ENCODE measurements at places on chromosomes 4 and X.
A peak's percentile ranks its signal among the peaks of the same experiment; 100 is the strongest.

- DNase-seq, result no peak
Measured at GRCh38 chrX:40476958-40477357, 103.8 kb upstream of the ATP6AP2 start.

DNA sequence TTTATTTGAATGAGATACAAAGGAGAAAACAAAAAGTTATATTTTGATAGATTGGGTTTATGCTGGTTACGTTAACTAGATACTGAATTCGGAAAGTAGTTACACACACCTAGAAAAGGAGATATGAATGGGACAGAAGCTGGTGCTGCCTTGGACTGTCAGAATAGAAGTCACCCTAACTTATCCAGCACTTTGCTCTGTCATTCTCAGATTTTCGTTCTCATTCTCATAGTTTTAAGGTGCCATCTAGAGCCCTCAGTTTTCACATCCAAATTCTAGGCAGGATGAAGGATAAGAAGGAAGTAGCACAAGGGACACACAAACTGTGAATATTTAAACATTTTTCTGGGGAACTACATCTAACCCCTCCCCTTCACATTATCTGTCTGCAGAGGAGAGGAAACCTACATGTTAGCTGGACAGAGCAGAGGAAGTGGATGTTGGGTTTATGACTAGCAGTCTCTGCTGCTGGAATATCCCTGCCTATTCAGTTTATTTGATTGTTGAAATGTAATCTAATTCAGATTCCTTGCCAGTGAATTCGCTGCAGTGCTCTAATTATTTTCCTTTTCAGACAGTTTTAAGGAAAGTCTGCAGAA is 521.9 kb downstream of the FAT4 start:
- no peak for DNase-seq

DNA sequence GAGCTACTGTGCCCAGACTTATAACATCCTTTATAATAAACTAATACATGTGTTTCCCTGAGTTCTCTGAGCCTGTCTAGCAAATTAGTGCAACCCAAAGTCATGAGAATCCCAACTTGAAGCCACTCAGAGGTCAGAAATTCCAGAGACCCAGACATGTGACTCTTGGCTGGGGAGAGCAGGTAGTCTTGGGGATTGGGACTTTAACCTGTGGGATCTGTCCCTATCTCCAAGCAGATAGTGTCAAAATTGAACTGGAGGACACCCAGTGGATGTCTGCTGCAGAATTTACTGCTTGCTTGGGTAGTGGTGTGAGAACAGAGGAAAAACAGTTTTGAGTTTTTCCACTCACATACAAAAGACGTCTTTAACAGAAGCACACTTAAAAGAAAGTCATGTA is 26.4 kb downstream of the ELOVL6 start:
- DNase-seq, result no peak

DNA sequence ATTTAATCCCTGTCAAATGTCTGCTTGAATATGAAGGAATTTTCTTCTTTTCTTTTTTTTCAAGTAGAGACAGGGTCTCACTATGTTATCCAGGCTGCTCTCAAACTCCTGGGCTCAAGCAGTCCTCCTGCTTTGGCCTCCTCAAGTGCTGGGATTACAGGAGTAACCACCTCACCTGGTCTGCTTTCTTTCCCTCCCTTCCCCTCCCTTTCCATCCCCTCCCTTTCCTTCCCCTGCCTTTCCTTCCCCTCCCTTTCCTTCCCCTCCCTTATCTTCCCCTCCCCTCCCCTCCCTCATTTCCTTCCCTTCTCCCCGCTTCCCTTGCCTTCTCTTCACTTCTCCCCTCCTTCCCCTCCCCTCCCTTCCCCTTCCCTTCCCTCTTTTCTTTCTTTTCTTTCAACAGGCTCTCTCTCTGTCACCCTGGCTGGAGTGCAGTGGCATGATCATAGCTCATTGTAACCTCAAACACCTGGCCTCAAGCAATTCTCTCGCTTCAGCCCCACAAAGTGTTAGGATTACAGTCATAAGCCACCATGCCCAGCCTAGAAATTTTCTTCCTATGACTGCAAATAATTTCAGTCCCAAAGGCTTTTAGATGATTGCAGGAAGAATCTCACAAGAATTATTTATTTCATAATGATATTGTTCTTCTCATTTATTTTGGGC is 168.9 kb downstream of the AASDH start:
- DNase-seq, result no peak

GRCh38 chr4:142141224-142141623 is 504.8 kb downstream of the IL15 start:
- DNase-seq, result no peak

DNA sequence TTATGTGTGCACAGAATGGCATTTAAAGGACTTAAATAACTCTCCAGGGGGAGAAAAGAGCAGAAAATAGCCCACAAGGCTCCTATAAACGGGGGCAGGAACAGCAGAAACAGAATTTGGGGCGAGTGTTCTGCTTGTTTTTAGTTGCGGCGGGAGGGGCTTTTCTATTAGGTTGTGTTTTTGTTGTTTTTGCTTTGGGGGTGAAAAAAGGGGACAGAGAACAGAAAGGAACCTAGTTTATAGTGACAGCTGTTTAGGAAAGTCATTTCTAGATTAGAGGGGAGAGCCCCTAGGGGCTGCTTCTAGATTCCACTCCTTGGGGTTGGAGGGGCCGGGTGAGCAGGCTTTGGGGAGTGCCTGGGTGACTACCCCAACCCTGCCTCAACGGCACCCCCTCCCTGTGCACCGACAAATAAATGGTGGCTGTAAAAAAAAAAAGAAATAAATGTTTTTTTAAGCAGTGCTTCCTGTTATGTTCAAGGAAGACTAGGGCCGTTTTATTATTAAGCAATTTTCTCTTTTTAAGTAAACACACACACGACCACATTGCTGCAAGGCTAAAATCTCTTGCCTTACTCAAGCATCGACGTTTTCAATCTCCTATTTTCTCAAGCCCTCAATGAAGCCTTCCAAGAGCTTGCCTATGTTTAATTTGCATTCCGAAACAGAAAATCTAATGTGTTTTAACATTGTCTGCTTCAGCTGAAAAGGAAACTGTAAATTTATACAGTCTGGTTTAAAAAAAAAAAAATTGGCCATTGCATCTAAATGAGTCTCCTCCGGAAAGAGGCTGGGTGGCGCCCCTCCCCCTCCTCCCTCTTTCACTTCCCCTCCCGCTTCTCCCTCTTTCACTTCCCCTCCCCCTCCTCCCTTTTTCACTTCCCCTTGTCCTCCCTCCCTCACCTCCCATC is 123.3 kb upstream of the TBL1X start:
- peak; percentile 86 for DNase-seq

GRCh38 chrX:3052860-3053259 is 11.6 kb downstream of the ARSF start:
- no peak for DNase-seq

GRCh38 chrX:106932492-106932923 is 12.3 kb downstream of the CLDN2 start:
- no peak for DNase-seq

GRCh38 chr4:81523672-81524327 is 52.1 kb upstream of the RASGEF1B start:
- no peak for DNase-seq

DNA sequence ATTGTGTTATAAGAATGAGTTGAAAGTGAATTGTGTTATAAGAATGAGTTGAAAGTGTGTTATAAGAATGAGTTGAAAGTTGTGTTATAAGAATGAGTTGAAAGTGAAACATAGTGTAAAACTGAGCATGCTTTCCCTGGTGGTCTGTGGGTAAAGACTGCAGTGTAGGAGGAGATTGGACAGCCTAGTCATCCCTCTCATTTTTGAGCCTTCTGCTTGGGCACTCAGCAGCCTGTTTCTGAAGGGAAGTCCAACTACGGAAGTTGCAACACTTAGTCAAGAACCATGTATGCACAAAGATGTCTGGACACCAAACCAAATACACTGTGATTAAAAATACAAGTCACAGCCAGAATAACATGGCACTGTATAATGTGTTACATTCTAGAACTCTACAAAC is 72.6 kb downstream of the ANK2 start:
- peak; percentile 38 for DNase-seq

- no peak for DNase-seq
Measured at GRCh38 chr4:101824500-101824899, 34.0 kb downstream of the BANK1 start.

DNA sequence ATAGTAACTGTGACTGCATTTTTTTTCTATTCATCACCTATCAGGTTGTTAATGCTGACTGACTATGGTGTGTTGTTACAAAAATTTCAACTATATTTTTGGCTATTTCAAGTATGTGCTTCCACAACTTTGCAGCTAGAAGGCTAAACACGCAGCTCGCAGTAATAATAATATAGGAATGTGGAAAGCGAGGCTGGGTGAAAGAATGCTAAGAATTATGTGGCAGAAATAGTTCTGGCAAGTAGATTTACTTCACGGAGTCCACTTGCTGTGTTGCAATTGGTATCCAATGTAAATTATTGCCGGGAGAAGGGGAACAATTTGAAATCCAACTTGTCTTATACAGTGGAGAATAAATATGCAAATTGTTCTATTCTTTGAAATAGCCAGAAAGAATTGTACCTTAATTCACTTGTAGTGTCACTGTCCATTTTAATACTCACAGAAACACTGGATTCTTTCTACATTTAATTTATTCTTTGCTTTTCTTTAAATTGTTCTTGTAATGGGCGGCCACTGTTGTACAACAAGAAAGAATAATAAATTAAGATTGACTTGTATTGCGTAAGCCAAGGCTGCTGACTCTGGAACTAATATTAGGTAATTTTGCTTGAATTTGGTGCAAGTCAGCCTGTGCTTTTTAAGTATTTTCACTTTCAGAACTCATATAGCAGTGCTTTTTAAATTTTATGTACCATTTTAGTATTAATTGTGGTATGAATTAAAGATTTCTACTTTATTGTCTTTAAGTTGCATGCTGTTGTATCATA is 154.9 kb downstream of the FRMPD4 start:
- DNase-seq, result no peak

- DNase-seq, result no peak
Measured at GRCh38 chr4:143148521-143148920, 36.2 kb upstream of the USP38 start.

DNA sequence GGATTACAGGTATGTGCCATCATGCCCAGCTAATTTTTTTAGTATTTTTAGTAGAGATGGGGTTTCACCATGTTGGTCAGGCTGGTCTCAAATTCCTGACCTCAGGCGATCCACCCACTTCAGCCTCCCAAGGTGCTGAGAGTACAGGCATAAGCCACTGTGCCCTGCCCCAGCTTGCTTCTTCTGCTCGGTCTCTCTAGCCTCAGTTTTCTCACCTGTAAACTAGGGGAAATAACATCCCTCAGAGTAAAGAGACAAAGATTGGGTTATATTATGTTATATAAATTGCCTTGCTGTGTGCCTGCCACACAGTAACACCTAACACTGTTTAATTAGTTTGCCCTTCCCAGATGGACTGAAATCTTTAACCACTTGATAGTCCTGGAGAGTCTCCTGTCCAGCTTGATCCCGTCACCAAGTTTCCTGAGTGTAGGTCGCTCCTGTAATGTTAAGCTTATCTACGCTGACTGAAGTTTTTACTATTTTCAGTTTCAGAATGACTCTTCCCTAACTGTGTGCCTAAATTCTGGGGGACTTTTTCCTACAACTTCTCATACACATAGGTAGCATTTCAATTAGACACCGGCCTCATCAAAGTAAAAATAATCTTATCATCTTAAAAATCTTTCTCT is 412.7 kb upstream of the TENM3 start:
- DNase-seq, result no peak

DNA sequence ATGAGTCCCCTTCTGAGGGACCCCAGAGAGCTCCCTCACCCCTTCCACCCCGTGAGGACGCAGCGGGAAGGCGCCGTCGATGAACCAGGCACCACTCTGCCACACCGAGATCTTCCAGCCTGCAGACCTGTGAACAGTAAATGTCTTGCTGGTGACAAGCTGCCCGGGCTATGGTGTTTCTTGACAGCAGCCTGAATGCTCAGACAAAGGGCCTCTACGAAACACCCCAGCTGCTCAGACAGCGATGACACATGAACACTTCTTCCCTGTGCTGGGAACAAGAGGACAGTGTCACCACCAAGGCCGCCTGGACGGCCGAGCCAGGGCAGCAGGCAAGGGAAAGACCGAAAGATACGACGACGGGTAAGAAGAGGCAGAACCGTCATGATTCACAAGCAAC is 30.6 kb upstream of the GTPBP6 start:
- DNase-seq, result no peak

DNA sequence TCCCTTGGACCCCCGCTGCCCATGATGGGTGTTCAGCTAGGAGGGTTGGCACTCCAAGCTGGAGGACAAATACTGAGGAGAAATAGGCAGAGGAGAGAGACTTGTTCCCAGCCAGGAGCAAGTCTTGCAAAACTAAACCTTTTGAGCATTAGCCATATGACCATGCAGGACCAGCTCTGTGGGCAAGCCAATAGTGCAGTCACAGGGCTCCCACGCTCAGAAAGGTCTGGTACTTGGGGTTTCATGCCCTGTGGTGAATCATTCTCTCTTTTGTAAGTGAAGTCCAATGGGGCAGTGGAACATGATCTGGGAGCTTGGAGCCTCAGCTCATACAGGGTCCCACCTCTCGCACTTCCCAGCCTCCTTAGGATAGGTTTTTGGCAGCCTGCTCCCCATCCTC is 300.9 kb downstream of the BCOR start:
- no peak for DNase-seq

- DNase-seq, result peak; percentile 72
Measured at GRCh38 chr4:145565328-145565727, 53.9 kb upstream of the MMAA start.

DNA sequence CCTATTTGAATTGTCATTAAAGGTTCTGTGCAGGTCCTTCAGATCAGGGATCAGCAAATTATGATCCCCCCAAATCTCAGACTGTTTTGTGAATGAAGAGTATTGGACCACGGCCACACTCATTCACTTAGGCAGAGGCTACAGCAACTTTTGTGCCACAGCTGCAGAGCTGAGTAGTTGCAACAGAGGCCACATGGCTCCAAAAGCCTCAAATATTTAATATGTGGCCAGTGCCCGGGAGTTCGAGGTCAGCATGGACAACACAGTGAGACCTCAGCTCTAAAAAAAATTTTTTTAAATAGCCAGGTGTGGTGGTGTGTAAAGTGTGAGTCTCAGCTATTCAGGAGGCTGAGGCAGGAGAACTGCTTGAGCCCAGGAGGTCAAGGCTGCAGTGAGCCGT is 100.7 kb downstream of the NSUN7 start:
- no peak for DNase-seq

DNA sequence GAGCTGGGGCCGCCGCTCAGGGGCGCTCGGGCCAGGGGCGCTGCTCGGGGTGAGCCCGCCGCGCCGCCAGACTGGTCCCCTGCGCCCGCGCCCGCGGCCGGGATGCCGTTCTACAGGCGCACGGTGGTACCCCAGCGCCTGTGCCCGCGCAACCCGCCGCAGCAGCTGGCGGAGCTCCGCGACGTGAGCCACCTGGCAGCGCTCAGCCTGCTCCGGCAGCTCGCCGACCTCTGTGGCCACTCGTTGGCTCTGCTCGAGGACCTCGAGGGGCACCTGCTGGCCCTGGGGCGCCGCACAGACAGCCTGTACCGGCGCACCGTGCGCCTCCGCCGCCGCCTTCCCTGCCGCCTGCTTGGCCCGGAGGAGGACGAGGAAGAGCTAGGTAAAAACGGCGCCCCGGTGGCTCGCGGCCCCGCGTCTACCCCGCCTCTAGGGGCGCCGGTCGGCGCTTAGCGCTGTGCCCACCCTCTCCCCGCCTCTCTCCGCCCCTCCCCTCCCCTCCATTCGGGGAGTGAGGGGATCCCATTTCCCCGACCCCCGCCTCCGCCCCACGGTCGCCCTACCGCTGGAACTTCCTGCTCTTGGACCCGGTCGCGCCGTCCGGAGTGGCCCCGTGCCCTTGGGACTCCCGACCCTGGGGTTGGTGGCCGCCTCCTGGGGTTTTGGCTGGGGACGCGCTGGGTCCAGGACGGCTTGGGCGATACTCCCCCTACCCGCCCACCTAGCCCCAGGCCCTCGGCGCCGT is 513 bp downstream of the NHSL2 start:
- peak; percentile 6 for DNase-seq

Measured in NB4 (cell line).